ENCODE measurements at places on chromosomes 7 and 10.

DNA sequence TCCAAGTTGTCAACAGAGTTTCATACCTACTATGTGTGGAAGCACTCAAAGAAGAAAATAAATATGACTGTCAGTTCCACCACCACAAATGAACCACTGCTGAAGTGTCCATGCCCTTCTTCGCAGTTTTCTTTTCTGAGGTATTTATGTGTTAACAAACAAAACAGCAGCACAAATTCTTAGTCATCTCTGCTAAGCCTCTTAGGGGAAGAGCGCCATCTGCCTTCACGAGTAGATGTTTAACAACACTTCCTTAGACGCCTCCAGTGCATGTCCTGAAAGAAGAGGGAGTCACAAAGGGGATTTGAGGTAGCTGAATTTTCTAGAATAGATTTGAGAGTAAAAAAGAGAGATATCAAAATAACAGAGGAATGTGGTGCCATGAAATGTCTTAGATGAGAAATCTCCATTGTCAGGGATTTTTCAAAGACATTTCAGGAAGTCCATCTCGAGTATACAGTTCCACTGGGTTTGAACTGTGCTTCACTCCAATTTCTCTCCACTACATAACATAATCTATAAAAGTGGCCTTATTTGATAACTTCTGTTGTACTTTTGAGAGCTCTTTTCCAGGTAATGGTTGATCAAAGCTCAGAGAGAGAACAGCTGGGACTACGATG is 775.3 kb upstream of the POM121L12 start:
- DNase-seq: no peak

- no peak for DNase-seq
These were observed 137.1 kb downstream of the SLC25A13 start for GRCh38 chr7:96184783-96185182.

DNA sequence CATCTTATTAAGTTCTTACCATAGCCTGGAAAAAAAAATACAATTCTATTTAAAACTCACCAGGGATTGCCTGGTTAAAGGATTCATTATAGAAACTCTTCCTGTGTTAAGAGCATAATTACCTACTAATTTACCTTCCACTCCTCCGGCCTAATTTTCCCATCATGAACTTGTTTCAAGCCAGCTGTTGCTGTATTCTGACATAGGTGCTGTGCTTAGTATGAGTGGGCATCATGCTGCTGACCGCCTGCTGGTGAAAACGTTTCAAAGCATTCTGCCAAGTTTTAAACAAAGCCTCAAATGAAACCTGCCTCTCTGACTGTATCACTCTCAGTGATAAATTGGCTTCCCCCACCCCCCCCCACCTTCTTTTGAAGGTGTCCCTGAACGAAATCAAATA is 47.8 kb upstream of the KCNMA1 start:
- DNase-seq: no peak

- no peak for DNase-seq
These were observed 46.2 kb upstream of the MKLN1 start for GRCh38 chr7:131281266-131282048.

- DNase-seq: no peak
These were observed 53.6 kb downstream of the PARD3 start for GRCh38 chr10:34761453-34761852.

GRCh38 chr7:91353848-91354247 is 89.6 kb downstream of the FZD1 start:
- DNase-seq: no peak

- DNase-seq: no peak
These were observed 5.4 kb upstream of the HERPUD2 start for GRCh38 chr7:35700333-35700732.

GRCh38 chr7:41698114-41698513 is 4.8 kb downstream of the INHBA start:
- DNase-seq: no peak

DNA sequence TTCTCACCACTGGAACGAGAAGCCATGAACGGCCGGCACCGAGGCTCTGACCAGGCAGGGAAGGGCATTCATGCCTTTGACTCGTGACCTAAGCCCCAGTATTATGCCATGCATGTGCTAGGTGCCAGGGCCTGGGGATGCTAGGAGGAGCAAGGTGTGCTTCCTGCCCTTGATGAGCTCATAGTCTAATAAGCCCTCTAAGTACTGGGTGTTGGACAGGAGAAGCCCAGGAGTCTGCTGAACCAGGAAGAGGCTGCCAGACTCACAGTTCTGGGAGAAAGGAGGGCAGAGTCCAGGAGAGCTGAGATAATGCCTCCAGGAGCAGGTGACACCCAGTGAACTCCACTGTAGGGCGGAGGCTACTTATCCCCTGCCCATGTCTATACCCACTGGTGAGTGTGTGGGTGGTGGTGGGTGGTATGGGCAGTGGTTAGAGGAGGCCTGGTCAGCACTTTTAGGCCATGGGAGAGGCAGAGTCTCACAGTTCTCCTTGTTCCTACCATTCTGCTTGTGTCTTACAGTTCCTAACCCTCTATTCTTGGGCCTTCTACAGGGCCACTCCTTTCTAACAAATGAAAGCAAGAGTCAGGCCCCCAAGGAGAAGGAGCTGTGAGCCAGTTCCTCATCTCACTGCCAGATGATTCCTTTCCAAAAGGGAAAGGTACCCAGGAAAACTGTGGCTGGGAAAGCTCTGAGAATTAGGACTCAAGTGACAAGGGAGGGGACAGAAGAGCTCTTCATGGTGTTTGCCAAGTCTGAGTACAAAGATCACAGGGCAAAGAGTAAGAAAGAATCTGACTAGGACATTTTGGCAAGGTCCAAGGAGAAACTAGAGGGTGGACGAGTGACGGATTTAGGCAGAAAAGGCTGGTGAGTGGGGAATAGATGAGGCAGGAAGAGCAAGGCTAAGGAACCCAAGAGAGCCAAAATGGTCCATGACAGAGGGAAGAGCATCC is 3.6 kb upstream of the MXI1 start:
- no peak for DNase-seq

- no peak for DNase-seq
These were observed 314.1 kb downstream of the THSD7A start for GRCh38 chr7:11517853-11518252.

- no peak for DNase-seq
These were observed 8.1 kb upstream of the ZNF727 start for GRCh38 chr7:64037095-64037494.

DNA sequence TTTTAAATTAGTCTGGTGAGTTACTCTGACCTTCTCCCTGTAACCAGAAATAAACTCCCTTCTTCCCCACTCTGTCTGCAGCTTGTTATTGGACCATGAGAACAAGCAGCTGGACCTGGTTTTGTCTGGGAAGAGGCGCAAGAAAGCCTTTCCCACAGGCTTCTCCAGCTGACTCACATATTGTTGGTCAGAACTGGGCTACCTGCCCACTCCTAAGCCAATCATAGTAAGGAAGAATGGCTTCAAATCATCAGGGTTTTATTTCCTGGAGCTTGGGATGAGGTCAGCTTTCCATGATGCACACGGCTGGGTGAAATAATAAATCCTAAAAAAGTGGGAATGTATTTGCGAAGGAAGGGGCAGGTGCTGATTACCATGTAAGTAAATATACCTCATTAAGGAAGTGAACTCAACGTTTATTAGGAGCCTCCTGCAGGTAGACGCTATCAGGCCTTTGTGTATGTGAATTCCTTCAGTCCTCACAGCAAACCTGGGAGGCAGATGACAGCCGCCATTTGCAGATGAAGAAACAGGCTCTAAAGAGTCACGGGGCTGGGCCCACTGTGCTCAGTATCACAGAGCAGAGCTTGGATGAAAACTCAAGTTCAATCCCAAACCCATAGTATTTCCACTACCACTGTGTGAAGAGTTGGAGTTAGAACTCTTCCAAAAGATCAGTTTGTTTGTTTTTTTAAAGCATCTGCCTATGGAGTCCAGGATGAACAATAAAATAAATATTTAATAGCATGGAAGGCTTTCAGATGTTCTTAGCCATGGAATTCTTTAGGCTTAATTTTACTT is 32.8 kb downstream of the IL15RA start:
- no peak for DNase-seq

GRCh38 chr10:30034433-30035137 is 24.8 kb downstream of the JCAD start:
- no peak for DNase-seq

DNA sequence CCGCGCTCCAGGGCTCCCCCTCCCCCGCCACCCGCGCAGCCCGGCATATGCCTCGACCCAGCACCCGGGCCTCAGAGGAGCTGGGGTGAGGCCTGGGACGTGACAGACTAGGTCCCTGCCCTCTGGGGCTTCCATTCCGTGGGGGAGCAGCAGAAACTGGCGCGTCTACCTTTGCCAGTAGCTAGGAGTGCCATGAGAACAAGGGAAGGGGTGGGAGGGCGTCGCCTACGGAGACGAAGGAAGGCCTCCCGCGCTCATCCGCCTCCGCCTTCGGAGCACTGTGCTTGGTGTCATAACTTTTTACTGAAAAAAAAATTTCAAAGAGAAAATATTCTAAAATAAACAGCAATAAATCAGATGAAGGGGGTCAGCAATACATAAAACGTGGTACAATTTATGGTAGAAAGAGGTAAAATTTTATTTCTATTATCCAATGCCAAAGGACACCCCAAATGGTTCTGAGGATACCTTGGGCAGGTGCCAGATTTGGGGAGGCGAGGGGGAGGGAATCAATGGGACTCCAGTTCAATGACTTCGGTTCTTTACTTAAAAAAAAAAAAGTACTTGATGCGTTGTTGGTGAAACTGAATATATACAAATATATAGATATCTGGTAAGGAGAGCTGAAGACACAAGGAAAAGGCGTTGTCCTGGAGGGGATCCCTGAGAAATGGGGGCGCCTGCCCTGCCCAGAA is 35.1 kb upstream of the GRID1 start:
- DNase-seq: no peak

GRCh38 chr10:61024151-61024855 is 80.3 kb upstream of the RHOBTB1 start:
- DNase-seq: no peak

DNA sequence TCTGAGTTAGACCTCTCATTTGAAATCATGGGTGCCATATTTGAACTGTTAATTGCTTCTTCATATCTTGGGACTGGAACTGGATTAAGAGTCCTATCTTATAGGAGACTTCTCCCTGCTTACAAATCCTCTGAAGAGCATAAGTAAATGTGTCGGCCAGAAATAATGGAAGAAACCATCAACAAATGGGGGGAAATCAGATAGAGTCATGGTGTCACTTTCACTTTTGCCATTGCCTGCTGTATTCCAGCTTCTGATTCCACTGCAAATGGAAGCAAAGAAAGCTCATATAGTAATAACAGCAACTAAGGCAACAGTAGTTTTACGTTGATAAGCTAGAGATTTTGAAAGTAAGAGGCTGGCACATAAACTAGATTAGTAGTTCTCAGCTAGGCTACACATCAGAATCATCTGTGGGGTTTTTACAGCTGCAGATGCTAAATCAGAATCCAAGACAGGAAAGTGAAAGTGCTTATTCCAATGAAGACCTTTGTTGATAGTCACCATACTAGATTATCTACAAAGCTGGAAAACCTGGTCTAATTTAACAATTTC is 12.3 kb upstream of the CRPPA start:
- DNase-seq: no peak

GRCh38 chr7:98189559-98189958 is 21.7 kb upstream of the BHLHA15 start:
- DNase-seq: no peak

DNA sequence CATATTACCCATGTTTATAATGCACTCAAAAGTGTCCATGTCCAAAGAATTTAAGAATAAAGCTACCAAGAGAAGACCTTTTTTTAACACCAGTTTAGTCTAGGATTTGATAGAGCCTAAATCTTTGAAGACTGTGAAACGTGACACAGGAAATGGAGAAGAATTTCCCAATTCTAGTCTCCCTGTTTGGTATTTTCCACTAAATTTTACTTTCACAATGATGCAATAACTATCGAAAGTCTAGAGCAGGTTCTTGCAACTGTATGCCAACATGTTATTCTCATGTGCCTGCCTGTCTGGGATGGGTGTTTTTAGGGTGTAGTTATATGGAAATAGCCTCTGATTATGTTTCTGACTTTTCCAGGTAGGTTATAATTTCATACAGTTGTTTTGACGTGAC is 6.9 kb upstream of the MXI1 start:
- no peak for DNase-seq

DNA sequence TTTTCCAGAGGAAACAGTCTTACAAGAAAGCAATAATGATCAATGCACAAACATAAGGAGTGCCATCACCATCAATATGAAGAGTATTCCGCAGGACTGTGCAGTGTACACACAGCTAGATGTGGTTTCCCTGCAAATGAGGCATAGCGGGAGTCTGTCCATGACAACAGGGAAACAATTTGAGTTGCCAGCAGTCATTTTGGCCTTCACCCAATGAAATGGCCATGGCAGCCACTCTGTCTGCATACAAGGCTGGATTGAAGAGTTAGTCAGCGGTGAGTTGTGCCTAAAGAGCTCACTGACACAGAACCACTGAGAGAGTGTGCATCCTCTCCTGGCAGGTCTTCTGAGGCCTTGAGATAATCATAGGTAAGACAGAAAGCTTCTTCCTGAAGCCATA is 303.3 kb downstream of the IPMK start:
- peak; percentile 9 for DNase-seq

DNA sequence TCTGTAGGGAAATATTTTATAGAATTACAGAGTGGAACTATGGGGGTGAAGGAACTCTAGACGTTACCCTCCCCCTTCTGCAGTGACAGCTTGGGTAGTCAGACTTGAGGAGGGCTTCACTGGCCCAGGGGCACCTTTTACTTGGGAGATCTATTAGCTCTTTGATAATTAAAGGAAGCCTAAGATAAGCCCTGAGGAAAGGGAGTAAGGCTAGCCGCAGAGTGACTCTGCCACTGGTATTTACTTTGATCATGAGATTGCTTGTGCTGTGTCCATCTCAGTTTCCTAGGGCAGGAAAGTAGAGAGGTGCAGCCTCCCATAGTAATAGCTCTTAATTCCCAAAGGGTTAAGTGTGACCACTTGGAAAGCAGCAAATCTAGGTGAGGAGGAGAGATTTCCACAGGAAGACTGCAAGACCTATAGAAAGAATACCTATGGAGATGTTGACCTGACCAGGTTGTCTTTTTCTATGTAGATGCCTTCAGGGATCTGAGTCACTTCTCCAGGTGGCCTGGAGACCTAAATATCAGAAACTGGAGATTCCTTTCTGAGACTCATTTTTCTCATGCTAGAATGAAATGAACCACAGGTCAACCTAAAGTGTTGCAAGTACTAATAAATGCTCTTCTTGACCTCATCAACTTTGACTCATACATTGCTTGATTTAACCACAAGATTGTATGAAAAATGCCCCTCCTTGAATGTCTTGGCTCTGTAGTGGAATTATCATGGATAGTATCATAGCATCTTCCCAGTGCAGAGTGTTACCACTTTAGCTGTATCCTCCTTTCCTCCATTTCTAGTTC is 447.3 kb upstream of the GHITM start:
- DNase-seq: no peak

DNA sequence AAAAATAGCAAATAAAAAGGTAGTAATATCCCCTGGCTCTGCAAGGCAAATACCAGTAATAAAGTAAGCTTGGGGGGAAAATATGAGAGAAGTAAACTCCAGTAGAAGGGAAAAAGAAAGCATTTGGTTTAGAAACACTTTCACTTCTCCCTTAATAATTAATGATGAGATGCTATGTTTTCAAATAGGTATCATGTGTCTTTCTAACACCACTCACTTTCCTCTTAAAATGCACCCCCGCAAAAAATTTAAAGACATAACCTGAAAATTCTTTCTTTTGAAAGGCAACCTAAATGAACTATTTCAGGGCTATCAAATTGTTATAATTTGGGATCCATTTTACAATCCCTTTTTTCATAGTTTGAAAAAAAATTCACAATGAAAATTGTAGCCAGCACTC is 240.3 kb downstream of the SNX10 start:
- no peak for DNase-seq

GRCh38 chr10:5199398-5199797 is 2.8 kb downstream of the AKR1C4 start:
- DNase-seq: no peak
